ENCODE measurements at places on chromosomes 2 and 18.

GRCh38 chr2:61157371-61158003 lies 4.5 kb upstream of the C2orf74 start:
- no peak for DNase-seq

GRCh38 chr18:12333506-12334290 lies 25.7 kb downstream of the TUBB6 start:
- no peak for DNase-seq

DNA sequence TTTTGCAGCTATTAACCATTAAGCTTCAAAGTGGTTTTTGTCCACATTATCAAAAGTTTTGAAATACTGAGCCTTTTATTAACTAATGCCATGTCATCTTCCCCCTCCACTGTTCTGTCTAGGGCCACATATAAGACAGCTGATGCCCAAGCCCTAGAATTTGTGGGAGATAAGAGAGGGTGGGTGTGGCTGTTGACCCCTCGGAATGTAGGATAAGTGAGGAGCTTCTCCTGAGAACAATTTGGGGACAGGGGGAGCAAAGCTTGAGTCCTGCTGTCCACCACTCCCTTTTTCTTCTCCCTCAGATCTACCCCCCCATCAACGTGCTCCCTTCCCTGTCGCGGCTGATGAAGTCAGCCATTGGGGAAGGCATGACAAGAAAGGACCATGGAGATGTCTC lies 14.3 kb upstream of the ANKRD53 start:
- DNase-seq: no peak

DNA sequence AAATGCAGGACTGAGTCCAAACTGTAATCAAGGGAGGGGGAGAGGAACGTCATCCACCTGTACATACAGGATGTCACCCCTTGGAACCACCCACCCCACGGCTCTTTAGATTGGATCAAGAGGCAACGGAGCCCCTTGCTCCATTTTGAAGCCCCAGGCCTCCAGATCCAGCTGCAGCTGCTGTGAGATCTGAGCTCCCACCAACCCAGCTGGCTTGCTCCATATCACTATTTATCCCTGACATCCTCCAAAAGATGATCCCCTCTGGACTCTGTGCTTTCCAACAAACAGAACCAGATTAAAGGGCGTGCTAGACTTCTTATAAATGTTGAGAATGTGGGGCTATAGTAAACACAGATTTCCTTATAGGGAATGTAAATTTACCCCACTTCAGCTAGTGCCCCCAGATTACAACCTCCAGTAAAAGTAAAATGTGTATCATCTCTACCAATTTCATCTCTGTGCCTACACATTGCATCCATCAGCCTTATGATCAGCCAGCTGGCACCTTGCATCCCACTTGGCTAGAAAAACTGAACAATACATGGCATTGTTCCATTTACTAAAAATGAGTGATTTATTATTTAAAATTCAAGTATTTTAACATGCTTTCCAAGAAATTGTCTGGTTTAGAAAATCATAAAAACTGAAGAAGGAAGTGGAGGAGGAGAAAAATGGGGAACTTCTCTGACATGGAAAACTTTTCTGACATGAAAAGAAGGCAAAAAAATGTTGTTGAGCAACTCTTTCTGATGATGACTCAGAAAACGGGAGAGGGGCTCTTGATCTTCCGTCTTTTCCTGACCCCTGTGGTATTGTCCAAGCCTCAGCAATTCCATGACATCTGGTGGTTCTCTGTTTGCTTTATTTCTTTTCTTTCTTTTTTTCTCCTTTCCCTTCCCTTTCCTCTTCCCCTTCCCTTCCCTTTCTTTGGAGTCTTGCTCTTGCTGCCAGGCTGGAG lies 262.6 kb upstream of the THUMPD2 start:
- DNase-seq: no peak

- no peak for DNase-seq
These were observed 135.0 kb downstream of the SMAD7 start for GRCh38 chr18:48815581-48816324.

DNA sequence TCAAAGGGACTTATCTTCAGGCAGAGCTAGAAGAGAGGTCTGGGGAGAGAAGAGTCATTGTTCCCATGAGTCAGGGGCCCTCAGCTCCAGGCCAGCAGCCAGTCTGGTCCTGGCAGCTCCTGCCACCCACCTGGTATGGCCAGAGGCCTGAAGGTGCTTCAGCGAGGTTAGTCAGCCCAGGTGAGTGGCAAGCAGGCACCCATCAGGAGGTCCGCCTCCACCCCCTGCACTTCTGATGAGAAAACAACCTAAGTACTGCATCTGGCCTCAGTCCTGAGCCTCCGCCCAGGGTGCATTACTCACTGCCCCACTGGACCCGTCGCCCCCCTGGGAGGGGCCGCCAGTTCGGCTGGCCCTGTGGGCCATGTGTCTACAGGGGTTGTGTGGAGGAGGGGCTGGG lies 130.2 kb downstream of the INHBB start:
- no peak for DNase-seq

GRCh38 chr2:13858626-13859025 lies 773.9 kb upstream of the LRATD1 start:
- no peak for DNase-seq

GRCh38 chr2:204982303-204982702 lies 437.0 kb downstream of the PARD3B start:
- DNase-seq: no peak

DNA sequence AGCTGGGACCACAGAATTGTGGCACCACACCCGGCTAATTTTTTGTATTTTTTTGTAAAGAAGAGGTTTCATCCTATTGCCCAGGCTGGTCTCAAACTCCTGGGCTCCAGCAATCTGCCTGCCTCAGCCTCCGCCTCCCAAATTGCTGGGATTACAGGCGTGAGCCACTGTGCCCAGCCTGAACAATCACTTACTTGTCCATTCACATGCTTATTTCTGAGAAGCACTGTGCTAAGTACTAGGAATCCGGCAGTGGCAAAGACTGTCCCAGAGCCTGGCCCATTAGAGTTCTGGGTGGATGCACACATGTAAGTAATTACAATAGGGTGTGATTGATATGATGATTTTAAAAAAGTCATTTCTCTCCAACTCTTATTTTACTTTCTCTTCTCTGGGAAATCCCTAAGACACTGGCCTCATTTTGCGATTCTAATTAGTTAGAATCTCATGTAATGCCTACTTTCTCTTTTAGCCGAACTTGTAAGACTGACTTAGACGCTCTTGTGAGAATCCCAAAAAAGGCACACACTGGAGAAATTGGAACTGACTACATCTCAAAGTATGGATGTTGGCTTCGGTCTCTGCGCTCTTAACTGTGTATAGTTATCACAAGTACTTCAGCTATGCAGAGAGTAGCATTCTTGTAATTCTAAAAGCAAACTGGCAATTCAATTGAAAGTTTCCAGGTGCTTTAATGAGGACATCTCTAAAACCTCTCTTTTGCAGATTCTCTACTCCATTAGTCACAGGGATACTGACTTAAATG lies 567.7 kb downstream of the DCC start:
- no peak for DNase-seq

- DNase-seq: no peak
These were observed 122.9 kb downstream of the GLI2 start for GRCh38 chr2:120858361-120859106.

GRCh38 chr2:175404839-175405238 lies 223.3 kb upstream of the ATP5MC3 start:
- no peak for DNase-seq

GRCh38 chr2:134621939-134622705 lies 96.7 kb downstream of the TMEM163 start:
- DNase-seq: no peak

- no peak for DNase-seq
These were observed 232.8 kb downstream of the TCF4 start for GRCh38 chr18:55355223-55355622.

DNA sequence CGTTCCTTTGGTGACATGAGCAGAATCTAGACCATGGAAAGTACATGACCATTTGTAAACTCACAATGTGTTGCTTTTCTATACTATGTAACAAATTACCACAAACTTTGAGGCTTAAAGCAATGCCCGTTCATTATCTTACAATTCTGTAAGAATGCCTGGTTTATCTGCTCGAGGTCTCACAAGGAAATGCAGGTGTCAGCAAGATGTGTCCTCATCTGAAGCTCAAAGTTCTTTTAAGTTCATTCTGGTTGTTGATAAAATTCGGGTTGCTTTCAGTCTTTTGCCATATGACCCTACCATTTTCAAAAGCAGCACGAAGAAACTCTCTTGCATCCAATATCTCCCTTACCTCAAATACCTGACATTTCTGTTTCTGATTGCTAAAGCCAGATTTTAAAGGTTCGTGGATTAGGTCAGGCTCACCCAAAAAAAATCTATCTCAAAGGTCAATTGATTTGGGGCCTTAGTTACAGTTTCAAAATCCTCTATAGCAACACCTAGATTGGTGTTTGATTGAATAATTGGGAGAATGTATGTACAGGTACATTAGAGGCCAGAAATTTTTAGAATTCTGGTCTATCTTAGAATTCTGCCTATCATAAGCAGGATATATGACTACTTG lies 125.9 kb downstream of the TMEM131 start:
- no peak for DNase-seq

DNA sequence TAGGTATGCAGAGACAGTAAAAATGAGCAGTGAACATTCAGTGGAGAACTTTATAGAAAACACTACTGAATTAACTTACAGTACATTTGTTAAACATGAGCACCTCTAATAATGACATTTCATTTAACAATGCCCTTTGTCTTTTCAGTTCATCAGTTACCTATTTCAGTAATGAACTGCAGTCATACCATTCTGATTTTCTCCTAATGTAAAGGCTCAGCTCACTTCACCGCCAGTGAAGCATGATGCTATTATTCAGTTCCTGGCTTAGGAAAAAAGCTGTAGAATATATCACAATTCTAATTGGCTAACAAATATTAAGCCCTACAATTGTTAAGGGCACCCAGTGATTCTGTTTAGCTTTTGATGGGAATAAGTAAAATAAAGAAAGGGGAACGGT lies 37.1 kb upstream of the CCDC93 start:
- no peak for DNase-seq

DNA sequence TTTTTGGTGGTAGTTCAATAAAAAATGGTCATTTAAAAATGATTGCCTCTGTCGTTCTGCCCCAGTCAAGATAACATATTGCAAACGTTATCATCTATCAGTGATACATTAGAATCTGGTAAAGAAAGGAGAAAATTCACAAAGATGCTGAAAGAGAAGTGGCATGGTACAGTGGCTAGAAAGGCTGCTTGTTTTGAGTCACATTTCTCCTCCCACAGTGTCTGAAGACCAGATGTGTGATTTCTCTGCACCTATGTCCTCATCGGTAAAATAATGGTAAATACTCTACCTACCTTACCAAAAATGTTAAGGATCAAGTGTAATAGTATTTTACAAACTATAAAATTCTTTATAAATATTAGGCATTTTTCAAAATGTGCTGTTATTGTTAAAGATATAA lies 76.1 kb upstream of the NOSTRIN start:
- DNase-seq: no peak

- no peak for DNase-seq
These were observed 53.3 kb downstream of the IL1R2 start for GRCh38 chr2:102044967-102045489.

DNA sequence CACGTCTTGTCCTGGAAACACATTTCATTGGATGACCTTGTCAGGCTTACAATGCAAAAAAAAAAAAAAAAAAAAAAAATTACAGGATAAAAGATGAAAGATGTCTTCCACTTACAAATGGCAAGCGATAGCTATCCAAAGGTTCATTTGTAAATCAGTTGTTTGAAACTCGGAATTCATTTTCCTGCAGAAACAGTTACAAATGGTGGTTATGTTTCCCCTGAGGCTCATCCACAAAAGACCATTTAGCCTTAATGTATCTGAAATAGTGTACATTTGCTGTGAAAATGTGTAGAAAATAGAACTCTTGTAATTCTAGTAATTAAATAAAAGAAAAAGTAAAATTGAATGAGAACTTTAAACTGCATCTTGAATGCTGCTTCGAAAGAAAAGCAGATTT lies 25.9 kb downstream of the DPP10 start:
- no peak for DNase-seq

- DNase-seq: no peak
These were observed 111.5 kb upstream of the THSD7B start for GRCh38 chr2:136653861-136654260.

DNA sequence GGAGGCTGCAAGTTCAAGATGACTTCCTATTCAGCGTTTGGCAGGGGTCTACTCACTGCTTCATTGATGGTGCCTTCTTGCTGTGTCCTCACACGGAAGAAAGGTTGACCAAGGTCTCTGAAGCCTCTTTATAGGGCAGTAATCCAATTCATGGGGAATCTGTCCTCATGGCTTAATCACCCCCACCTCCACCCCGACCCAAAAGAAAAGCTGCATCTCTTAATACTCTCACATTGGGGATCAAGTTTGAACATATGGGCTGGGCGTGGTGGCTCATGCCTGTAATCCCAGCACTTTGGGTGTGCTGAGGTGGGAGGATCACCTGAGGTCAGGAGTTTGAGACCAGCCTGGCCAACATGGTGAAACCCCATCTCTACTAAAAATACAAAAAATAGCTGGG lies 36.4 kb upstream of the HNMT start:
- DNase-seq: no peak

DNA sequence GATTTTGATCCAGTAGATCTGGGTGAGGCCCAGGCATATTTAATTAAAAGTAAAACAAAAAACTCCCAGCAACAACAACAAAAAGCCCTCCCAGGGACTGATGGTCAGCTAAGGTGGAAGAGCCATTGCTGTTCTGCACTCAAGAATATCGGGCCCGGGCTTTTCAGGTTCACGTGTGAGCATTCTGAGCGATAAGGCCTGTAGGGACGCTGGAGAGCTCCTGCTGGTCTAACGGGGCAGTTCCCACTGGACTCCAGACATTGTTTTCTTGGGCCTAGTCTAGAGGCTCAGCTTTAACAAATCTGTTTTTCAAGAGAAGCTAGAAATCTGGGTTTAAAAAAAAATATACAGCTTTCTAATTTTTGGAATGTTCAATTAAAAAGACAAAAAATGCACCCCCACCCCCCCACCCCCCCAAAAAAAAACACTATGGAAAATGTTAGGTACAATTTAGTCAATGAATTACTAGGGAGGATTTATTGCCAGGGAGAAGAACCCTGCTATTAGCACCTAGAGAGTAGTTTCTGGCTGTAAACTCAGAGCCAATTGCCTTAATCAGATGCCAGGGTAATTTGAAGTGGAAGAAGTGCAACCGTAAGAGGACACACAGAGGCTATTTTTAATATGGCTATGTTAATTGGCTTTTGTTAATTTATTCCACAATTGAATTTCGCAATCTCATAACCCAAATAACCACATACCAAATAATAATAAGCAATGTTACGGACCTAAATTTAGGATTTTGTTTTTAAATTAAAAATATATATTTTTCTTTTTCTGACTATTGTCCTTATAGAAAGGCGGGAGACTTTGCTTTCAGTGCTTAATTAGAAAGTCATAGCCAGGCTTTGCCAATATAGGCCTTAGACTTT lies 78.9 kb downstream of the MAP4K4 start:
- DNase-seq: no peak
